ENCODE measurements at places on chromosomes 5 and 9. TPM values are rescaled to one million over a fixed set of nuclear protein-coding genes. Genes with fewer than 3 reads are reported as not detected.

Gene BTNL8
- not detected for total RNA-seq

Gene THOC3
- total RNA-seq = 29.3 TPM

Gene PIP5K1B
- 0.39 TPM for total RNA-seq

Gene FOXD4L4
- 0.43 TPM for total RNA-seq

Gene CCDC69
- total RNA-seq = 28.7 TPM

Gene SLC46A2
- not detected for total RNA-seq

Gene SCAMP1
- 52.8 TPM for total RNA-seq

Gene C6
- under 0.01 TPM for total RNA-seq
